ENCODE measurements at places on chromosomes 5 and 9. TPM values are rescaled to one million over a fixed set of nuclear protein-coding genes. Genes with fewer than 3 reads are reported as not detected.

- DNase-seq: no peak
Observed at GRCh38 chr9:20396509-20396908, 225.8 kb downstream of the MLLT3 start.

DNA sequence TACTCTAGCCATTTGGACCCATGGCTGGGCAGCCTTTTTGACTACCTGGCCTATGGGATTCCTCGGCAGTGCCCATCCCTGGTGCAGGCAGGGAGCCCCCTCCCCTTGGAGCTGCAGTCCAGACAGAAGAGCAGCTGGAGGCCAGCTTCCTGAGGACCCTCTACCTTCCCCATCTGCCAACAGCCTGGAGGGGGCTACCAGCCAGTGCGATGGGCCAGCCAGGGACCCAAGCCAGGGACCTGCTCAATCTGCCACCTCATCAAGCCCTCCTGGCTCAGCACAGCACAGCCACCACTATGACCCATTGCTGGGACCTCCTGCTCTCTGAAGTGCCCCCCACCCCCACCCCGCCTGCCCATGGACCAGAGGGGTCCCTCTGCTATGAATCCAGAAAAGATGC is 22.6 kb upstream of the TDRD7 start:
- DNase-seq: no peak

DNA sequence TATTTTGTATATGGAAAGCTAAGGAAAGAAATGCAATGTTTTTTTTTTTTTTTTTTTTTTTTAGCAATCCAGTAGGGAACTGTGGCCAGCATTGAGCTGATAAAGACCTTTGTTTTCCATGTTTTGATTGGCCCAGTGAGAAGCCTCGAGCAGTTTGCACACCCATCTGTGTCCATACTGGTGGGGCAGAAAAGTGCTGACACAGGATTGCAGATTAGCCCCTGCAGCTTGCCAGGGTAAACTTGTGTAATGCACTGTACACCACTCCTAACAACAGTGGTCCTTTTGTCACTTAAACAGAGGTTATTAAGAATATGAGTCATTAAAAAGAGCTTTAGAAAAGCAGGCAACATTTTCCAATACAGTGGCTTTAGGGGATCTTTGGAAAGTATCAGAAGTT is 132.8 kb upstream of the CDKN2B start:
- DNase-seq: no peak

GRCh38 chr5:62340392-62340791 is 34.4 kb downstream of the KIF2A start:
- no peak for DNase-seq

SLC34A3 gene
- total RNA-seq: not detected

GABRA6 gene
- total RNA-seq: not detected

OGN gene
- 3.2 TPM for total RNA-seq

ACOT12 gene
- not detected for total RNA-seq

SLC1A1 gene
- total RNA-seq: 25.0 TPM

GABRP gene
- total RNA-seq: not detected

ROR2 gene
- 9.1 TPM for total RNA-seq

DNA sequence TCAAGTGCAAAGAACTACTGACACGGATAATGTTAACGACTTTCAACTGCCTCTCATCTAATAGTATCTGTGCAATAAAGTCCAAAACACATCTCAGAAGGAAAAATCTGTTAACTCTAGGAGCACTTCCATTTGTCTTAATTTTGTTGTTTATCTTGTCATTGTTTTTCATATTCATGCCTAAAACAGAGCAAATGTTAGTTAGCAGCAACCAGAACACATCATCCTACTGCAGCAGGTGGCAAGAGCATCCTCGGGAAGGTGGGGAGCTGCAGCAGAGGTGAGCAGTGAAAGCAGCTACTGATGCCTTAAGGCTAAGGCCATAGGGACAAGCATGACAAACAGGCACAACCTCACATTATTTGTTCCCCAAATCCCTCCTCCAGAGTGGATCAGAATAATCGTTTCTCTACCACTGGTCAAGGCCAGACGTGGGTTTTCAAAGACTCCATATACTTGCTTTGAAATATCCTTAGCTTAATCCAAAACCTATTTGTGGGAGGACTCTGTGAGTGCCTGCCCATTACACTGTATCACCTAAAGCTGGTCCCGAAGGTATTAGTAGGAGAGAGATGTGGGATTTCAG is 1.0 kb downstream of the HMGCS1 start:
- DNase-seq: no peak

GRCh38 chr9:88420227-88420626 is 32.0 kb downstream of the SPIN1 start:
- DNase-seq: no peak
